ENCODE measurements at places on chromosomes 7 and 10.

GRCh38 chr10:70523057-70523456 is 44.5 kb downstream of the PALD1 start:
- DNase-seq, result no peak

DNA sequence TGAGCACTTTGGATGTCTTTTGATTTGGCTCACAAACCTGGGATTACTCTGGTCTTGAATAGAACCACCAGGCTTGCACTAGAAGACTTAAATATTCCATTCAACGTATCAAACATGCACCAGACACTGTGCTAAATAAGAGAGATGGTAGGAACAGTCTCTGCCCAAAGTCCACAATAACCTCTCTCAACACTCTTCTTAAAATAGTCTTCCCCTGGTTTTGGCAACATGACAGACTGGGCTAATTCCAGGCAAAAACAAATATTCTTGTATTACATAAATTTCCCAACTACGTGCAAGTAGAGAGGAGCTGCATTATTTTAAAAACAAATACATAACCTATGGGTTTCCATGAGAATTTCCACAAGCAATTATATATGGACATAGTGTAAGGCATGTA is 64.8 kb upstream of the PAPSS2 start:
- DNase-seq, result no peak

DNA sequence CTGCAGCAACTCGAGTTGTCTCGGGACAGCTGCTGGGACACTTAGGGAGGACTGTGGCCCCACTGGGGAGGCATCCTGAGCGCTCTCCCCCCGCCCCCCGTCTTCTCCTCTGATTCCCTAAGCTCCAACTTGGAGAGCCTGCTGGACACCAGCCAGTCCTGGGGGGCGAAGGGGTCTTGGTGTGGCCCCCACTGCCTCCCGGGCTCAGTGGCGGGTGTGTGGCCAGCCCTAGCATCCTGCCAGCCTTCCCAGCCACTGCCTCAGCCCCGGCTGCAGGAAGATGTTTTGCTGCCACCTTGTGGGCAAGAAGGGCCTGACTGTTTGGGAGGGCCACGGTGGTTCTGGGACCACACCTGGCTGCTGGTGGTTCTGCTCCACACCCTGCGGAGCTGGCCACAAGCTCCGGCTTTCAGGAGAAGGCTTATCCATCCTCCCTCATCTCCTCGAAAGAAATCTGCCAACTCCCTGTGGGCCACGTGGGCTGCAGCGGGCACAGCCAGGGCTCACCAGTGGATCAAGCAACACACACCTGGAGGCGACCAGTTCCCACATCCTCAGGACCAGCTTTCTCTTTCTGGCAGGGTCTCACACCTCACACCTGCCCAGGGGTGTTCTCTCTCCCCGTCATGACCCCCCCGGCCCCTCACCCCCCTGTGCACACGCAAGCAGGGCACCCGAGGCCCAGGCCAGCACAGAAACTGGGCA is 24.8 kb downstream of the AGAP3 start:
- no peak for DNase-seq

GRCh38 chr10:132406181-132406580 is 9.2 kb downstream of the PWWP2B start:
- no peak for DNase-seq

DNA sequence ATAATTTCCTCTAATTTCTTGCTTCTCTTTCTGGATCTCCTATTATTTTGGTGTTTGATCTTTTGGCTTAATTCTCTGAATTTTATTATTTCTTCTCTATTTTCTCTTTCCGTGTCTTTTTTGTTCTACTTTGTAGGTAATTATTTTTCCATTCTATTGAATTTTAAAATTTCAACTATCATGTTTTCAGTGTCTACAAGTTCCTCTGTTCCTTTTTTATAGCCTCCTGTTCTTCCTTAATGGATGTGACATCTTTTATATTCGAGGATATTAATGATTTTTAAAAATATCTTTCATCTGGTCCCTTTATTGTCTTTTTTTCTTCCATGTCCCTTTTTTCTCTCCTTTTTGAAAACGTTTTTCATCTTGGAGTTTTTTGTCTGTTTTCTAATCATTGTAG is 11.1 kb downstream of the CDC123 start:
- DNase-seq, result no peak

DNA sequence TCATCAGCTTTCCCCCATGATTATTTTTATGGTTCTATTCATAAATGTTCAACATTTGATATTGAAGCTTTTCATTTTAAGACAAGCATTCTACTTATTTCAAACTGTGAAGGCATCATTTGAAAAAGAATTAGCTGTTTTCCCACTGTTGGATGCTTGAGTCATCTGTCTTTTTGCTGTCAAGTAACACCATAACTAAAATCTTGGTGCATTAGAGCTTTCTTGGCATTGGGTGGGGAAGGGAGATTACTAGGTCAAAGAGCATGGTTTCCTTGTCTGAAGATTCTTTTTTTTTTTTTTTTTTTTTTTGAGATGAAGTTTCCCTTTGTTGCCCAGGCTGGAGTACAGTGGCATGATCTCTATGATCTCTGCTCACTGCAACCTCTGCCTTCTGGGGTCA is 68.5 kb downstream of the CTBP2 start:
- no peak for DNase-seq

DNA sequence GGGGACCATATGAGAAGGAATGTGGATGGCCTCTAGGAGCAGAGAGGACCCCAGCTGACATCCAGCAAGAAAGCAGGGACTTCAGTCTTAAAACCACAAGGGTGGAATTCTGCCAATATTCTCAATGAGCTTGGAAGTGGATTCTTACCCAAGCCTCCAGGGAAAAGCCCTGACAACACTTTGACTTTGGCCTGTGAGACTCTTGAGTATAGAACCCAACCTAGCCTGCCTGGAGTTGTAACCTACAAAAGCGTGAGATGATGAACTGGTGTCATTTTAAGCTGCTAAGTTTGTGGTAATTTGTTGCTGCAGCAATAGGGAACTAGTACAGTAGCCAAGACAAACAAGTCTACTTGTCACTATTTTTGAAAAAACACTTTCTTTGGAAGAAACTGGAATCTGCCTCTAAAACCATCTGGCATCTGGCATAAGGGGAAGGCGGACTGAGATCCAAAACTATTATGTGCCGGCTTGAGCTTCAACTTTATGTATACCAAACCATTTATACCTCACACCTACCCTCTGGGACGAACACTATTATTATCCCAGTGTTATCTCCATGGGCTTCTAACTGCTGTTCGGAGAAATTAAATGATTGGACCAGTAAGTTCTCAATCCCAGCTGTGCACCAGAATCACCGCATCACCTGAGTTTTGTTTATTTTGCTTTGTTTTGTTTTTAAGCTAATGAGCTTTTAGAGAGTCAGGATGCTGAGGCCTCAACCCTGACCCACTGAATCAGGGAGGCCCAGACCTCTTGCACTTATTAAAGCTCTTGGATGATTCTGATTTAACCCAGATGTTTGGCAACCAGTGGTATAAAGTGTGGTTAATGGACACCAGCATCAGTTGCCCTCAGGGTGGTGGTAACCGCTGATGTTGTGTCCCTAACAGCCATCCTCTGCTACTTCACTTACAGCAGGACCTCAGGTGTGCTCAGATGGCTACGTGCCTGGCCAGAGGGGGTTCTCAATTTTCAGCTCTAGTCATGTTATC is 83.0 kb downstream of the C1GALT1 start:
- no peak for DNase-seq

GRCh38 chr10:24041834-24042233 is 167.1 kb upstream of the KIAA1217 start:
- no peak for DNase-seq

GRCh38 chr10:131899695-131900349 is 986 bp upstream of the PPP2R2D start:
- no peak for DNase-seq

DNA sequence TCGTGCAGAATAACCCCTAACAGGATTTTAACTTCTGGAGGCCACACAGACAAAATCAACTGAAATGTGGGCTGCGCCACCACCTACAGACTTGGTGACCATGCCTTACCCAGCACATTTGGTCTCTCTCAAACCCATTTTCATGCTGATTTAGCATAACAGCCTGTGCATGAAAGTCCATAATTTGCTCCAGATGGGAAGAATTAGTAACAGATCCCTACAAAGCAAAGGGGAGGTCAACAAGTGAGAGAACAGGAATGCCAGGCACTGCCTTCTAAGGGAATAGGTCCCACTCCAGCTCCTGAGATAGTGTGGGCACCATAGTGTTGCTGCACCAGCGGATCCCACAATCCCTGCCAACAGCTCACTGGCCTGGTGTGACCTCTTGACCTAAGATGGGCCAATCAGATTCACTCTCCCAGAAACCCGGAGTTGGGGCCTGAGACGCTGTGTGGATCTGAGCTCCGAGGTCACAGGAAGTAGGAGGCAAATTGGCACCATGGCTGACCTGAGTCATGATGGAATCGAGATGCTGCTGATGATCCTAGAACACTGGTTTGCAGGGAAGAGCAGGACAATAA is 32.4 kb downstream of the SLIT1 start:
- no peak for DNase-seq

GRCh38 chr7:66847879-66848790 is 72.9 kb upstream of the TMEM248 start:
- no peak for DNase-seq

- no peak for DNase-seq
These were observed 14.5 kb upstream of the ZNF273 start for GRCh38 chr7:64888561-64888900.

DNA sequence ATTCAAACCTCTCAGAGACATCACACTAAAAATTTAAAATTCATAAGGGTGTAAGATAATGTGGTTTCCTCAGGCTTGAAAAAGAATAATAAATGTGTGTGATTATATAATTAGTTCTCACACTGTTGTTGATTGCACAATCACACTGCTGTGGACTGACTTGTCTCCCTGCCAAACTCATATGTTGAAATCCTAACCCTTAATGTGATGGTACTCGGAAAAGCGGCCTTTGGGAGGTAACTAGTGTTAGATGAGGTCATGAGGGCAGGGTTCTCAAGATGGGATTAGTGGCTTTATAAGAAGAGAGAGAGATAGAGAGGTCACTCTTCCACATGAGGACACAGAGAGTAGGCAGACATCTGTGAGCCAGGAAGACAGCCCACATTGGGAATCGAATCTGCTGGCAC is 128.5 kb upstream of the COL1A2 start:
- no peak for DNase-seq

DNA sequence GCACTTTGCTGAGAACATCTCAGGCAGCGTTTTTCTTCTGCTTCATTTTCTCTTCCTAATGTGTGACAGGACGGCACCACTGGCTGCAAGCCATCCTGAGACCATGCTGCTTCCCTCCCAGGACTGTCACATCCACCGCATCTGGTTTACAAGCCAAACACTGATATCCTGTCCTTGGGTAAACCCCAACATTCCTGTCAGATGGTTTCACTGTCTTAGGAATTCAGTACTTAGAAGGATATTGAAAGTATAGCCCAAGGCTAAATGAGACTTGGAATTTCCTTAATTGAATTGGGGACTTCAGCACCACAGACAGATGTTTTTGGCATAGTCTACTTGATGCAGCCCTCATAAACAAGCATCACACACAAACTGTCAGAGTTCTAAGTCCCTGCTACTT is 74.2 kb upstream of the PLXNA4 start:
- DNase-seq, result no peak

DNA sequence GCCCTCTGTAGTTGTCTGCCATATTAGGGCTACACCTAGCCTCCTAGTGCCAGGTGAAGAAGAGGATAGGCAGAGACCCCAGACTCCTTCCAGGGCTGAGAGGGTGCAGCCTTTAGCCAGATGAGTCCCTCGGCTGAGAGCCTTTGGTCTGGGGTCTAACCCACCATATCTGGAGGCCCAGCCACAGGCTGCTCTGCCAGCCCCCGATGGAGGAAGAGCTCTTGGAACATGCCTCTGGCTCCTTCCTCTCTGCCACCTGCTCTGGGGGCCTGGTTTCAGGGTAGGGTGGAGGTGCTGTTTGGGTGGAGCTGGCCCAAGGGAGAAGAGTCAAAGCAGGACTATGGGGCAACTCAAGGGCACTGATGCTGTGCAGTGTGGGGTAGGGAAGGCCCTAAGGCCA is 1.4 kb downstream of the LRRC18 start:
- no peak for DNase-seq

DNA sequence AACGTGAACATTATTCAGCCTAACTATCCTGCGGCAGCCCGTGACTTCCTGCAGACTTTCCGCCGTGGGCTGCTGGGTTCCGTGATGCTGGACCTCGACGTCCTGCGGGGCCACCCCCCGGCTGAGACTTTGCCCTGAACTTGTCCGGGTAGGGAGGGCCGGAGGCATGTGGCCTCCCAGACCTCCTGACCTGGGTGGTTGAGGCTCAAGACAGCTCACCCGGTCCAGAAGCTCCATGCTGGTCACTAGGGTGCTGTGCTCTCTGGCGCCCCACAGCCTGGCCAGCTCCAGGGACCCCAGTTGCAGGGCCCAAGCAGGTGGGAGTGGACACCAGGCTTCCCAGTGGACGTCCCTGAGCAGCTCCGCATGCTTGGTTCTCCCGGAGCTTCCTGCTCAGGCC is 4.4 kb downstream of the SPRN start:
- no peak for DNase-seq

DNA sequence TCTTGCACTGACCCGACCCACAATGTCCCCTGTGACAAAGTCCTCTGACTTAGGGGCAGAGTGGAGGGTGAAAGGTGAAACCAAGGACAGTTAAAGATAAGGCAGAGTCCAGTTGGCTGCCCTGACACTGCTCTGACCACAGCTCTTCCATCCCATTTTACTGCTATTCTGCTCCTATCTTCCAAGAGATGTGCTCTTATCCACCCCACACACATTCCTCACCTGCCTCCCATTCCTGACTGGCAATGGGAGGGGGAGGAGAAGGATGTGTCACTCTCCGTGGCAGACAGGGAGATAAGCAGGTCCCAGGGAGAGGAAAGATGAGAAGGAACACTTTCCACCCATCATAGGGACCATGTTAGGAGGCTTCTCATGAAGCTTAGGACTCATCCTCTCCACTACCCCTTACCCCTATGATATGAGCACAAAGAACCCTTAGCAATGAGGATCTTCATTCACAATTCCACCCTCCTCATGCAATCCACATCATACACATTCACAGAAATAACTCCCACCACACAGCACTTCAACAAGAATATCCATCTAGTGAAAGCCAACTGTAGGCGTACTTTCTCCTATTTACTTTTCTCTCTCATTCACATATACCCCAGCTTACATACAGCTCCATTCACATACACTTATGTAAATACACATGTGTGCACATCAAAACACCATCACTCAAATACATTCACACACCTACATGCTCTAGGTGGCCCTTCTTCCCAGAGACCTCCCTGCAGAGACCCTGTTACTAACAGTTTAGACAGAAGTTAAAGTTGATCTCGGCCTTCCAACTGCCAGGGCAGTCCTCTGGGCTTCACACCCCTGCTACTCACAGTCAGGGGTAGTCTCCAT is 6.6 kb downstream of the SYNPO2L start:
- DNase-seq, result no peak

All from right renal cortex interstitium (tissue), 3 donors.